GM23338 (cell line): ENCODE measurements at places on chromosomes 2 and 18. TPM values are rescaled to one million over a fixed set of nuclear protein-coding genes. Genes with fewer than 3 reads are reported as not detected.

The EFEMP1 gene
- 20.2 and 22.5 TPM in 2 replicates for total RNA-seq

DNA sequence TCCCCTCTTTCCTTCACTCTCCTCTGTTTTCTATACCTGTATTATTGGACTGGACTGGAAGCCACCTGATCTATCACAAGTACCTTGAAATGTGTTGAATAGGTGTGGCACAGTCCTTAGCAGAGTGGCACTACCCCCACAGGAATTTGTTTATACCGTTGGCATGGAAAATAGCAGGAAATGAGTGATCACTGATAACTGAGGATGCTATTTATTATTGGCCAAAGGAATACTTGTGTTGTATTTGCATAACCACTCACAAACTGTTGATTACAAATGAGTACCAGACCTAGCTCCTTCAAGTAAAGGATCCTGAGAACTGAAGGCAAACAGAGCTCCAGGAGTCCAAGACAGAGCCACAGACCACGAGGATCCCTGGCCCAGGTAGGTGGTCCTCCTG, at the start of gene IL37:
Gene IL37 (plus strand): TSS at position 301 of the 400 bp plus-strand sequence. CDS start 1,848 bp downstream, outside the sequence.
- no peaks in the 10 kb centered on the region for H3K4me1 ChIP-seq
- no peaks in the 10 kb centered on the region for H3K36me3 ChIP-seq
- H3K4me3 ChIP-seq, result no peak within 1 kb of the TSS
- no peaks in the 10 kb centered on the region for H3K27me3 ChIP-seq
- no peak within 1 kb of the TSS for H3K27ac ChIP-seq
- DNase-seq, result no peak

The OR6B2 gene
- total RNA-seq, result not detected in 2 replicates

- no peak overlapping the region for H3K27ac ChIP-seq
- H3K4me3 ChIP-seq, result no peak overlapping the region
- H3K27me3 ChIP-seq, result no peaks in the 10 kb centered on the region
These were observed 528.4 kb upstream of the SPHKAP start for GRCh38 chr2:228709788-228710371.

The SGPP2 gene
- not detected in 2 replicates for total RNA-seq

DNA sequence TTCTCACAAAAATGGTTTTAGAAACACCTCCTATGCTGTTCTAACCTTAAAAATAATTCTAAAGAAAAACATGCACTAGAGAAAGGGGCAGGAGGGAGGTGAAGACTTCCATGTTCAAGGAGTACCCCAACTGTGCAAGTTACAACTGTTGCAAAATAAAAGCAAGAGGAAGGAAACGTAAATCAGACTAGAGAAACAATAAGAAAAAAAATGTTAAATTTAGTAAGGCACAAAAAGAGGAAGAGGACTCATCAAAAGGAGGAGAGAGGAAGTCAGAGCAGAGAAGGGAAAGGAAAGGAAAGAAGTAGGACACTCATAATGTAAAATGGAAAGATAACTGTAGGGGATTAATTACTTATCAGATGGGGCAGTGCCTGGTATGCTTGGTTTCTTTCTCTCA, 34.1 kb downstream of the RAPH1 start:
- H3K27ac ChIP-seq, result no peak overlapping the region
- peaks cover 7% of the 10 kb centered on the region for H3K36me3 ChIP-seq
- no peak overlapping the region for H3K4me3 ChIP-seq
- no peaks in the 10 kb centered on the region for H3K4me1 ChIP-seq
- DNase-seq, result no peak

DNA sequence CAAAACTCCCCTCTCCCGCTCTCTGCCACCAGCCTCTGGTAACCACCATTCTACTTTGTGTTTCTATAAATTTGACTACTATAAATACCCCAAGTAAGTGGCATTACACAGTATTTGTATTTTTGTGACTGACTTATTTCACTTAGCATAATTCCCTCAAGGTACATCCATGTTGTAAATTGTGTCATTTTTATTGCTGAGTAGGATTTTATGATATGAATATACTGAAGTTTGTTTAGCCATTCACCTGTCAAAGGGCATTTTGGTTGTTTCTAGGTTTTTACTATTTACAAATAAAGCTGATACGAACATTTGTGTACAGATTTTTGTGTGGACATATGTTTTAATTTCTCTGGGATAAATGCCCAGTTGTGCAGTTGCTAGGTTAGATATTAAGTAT, 174.0 kb upstream of the MMADHC start:
- no peaks in the 10 kb centered on the region for H3K4me1 ChIP-seq
- H3K4me3 ChIP-seq, result no peak overlapping the region
- H3K36me3 ChIP-seq, result no peaks in the 10 kb centered on the region
- H3K27ac ChIP-seq, result no peak overlapping the region

DNA sequence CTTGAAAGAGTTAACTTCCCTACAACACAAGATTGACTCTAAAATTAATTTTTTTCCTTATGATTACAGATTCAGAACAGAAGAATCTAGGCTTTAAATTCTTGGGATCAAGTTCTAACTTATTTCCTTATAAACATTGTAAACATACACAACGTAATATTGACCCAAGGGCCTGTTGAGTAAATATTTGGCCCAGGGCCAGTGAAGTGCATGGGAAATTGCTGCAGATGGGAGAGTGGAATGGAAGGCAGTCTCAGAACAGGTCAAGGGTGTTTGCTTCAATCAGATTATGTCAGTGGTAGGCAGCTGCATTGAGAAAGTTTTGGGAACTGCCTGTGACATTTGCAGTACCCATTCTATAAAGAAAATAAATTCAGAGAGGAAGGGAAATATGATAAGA, 137.6 kb downstream of the MYO1B start:
- H3K4me1 ChIP-seq, result no peaks in the 10 kb centered on the region
- no peaks in the 10 kb centered on the region for H3K27me3 ChIP-seq
- no peak overlapping the region for H3K27ac ChIP-seq
- no peak for DNase-seq
